Neuronal stem cell (in vitro differentiated cells): ENCODE measurements at places on chromosomes 5 and 9.

DNA sequence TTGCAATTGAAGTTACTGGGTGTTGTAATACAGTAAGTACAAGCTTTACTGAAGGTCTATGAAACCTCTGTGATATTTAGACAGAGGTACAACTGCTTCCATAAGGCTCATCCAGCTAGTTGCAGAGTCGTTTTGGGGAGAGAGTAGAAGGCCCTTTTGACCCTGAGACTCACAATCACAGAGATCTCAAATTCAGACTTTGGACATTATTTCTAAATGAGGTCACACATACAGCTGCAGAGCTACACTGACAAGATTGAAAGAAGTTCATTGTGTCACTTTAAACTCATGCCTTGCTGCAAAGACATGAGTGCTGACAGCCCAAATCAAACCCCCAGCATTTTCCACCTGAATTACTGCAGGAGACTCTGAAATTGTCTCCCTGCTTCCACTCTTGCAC, 205.9 kb upstream of the TMEM161B start:
- no peak for DNase-seq

GRCh38 chr5:14660833-14661232, 3.7 kb upstream of the OTULIN start:
- DNase-seq, result no peak

GRCh38 chr5:69516769-69517168, 24.2 kb downstream of the OCLN start:
- no peak for DNase-seq

GRCh38 chr5:6442333-6442732, 6.3 kb upstream of the UBE2QL1 start:
- DNase-seq, result no peak

GRCh38 chr9:122102156-122102555, 9.0 kb upstream of the TTLL11 start:
- DNase-seq, result no peak

- DNase-seq, result no peak
Observed at GRCh38 chr5:87751824-87752223, 339.1 kb upstream of the CCNH start.

DNA sequence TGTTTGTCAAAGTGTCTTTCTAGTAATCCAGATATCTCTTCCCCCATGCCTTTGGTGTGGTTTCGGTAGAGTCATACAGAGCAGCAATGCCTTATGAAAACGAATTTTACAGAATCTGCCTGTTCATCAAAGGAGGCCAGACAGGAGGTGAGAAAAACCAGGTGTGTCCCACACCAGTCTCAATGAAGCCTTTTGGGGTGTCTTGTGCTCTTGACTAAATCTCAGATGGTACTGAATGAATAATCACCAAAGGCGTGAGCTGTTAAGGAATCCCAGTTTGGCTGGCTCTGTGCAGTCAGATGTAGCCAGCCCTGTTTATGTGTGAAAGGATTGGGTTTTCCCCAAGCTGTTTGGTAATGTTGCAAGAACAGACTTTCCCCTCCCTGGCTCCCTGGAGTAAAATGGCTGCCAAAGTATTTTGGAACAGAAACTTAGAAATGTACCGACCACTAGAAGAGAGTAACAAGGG, 70.8 kb upstream of the CDKN2B start:
- DNase-seq, result no peak

GRCh38 chr5:54285686-54286085, 24.7 kb downstream of the ARL15 start:
- no peak for DNase-seq
